ENCODE measurements at places on chromosomes 6 and 20. TPM values are rescaled to one million over a fixed set of nuclear protein-coding genes. Genes with fewer than 3 reads are reported as not detected.

PDE10A gene
- 2.1 TPM for total RNA-seq

EEF1A1 gene
- 11,774 TPM for total RNA-seq

GRCh38 chr6:38676236-38676973 is 26.5 kb downstream of the GLO1 start:
- DNase-seq, result no peak

- no peak for DNase-seq
These were observed 220.8 kb upstream of the THEMIS start for GRCh38 chr6:128121610-128122009.

DNA sequence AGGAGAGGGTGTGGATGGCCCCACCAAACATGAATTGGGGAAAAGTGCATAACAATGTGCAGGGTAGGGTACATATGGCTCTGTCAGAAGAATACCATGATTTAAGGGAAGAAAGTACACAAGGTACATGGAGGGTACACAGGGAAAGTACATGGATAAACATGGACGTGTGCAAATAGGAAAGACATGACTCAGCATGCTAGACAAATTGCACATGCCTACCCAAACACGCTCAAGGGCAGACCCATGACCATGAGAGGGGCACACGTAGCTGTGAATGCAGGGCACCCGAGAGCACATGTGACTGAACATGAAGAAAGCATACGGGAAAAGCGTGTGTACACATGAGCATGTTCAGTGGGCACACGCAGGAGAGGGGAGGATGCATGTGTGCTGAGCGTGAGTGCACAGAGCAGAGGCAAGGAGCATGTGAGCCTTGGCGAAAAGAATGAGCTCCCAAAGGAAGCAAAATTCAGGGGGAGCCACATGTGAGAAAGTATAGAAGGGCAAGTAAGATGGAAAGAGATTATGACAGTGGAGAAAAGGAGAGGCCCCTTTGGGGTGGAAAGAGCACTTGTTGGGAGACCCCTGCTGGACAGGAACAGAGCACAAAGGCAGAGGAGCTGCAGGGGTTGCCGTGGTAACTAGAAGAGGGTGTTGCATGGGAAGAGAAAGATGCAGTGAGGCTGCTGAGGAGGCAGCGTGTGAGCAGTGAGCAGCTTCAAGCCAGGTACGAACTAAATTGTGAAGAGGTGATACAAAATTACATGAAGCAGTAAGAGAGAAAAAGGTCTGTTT is 17.8 kb downstream of the OR2H2 start:
- peak; percentile 39 for DNase-seq

DNA sequence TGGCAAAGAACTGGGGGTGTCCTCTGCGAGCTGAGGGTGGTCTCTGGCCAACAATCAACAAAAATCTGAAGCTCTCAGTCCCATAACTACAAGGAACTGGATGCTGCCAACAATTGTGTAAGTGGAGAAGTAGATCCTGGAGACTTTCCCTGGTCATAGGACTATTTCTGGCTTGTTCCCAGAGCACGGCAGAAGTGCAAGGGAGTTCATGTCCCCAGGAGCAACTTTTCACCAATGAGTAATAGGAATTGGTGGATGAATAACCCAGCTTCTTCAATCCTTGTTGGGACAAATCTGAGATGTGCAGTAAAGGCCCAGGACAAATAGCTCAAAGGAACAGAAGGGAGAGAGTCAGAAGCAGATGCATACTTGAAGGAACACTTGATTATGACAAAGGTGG is 95.5 kb downstream of the QRSL1 start:
- DNase-seq, result no peak

GRCh38 chr6:143026696-143027449 is 33.8 kb upstream of the AIG1 start:
- no peak for DNase-seq

DNA sequence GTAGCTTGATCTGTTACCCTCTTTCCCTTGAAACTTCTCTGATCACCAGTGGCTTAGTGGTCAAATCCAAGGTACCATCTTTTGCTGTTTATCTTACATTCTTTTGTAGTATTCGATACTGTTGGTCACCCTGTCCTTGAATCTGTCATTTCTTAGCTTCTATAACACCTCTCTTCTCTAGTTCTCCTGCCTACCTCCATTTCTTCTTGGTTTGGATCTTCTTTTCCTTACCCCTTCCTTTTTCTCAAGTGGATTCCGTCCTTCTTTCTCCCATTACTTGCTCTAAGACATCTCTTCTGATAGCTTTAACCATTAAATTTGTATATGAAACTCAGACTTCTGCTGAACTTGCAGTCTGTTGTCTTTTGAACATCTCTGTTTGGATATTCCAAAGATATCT is 39.9 kb downstream of the QKI start:
- DNase-seq, result no peak

GRCh38 chr6:142523515-142524375 is 221.9 kb downstream of the ADGRG6 start:
- DNase-seq, result peak; percentile 66
